Activated CD8-positive, alpha-beta memory T cell treated with anti-CD3 and anti-CD28 coated beads for 48 hours (primary cell): ENCODE measurements at places on chromosomes 5 and 9.

GRCh38 chr5:132595624-132596023 lies 38.8 kb downstream of the RAD50 start:
- DNase-seq = no peak

GRCh38 chr5:171152382-171152781 lies 156.7 kb upstream of the TLX3 start:
- DNase-seq = no peak

- no peak for DNase-seq
These were observed 30.5 kb downstream of the F2RL2 start for GRCh38 chr5:76592692-76593091.

DNA sequence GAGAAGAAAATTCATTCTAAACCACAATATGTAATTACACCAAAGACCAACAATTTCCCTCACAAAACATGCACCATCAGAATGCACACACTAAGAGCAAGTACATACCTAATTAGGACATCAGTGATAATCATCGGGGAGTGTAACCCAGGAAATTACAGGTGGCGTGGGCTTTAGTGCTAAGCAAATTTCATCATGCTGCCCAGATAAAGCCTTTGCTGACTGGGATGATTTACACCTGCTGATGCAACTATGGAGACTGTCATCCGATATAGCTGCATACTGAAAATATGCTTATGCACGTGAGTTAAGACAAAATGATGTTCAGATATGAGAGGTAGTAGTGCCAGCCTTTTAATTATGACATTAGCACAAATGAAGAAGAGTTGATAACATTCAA lies 123.2 kb downstream of the DCP2 start:
- no peak for DNase-seq

DNA sequence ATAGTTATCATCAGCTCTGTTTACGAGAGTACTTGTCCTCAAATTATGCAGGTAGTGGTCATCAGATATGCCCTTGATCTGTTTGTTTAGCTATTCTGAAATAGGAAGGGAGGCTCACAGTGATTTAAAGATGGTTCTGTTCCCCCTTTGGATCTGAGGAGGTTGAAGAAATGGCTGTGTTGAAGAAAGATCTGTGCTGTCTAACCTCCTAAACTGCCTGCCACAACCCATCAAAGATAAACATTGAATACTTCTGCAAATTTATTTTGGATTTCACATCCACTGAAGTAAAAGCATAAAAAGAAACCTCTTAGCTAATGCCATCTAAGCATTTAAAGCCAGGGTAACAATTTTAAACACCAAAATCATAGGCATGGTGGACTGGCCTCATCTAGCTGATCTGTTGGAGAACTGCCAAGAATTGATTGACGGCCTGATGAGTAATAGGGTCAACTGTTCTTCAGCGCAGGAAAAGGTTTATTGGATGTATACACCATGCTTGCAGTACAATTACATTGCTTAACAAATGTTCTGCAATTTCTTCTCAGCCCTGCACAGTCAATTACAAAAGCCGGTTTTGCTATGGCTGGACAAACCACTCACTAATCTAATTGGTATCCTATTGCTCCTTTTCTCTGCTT lies 97.6 kb downstream of the SEMA6A start:
- no peak for DNase-seq

DNA sequence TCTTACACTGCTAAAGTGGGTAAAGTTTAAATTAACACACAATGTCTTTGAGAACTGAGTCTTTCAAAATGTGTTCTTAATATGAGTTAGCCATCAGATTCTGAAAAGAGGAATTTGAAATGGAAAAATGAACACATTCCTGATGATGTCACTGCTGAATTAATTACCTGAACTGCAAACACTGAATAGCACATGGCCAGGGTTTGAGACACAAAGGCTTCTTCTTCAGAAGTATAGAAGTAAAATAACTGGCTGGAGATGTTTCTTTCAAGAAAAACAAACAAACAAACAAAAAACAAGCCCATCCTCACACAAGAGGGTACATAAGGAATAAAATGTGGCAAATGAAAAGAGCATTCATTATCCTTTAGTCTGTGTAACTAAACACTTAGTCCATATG lies 7.1 kb downstream of the GLIS3 start:
- no peak for DNase-seq

DNA sequence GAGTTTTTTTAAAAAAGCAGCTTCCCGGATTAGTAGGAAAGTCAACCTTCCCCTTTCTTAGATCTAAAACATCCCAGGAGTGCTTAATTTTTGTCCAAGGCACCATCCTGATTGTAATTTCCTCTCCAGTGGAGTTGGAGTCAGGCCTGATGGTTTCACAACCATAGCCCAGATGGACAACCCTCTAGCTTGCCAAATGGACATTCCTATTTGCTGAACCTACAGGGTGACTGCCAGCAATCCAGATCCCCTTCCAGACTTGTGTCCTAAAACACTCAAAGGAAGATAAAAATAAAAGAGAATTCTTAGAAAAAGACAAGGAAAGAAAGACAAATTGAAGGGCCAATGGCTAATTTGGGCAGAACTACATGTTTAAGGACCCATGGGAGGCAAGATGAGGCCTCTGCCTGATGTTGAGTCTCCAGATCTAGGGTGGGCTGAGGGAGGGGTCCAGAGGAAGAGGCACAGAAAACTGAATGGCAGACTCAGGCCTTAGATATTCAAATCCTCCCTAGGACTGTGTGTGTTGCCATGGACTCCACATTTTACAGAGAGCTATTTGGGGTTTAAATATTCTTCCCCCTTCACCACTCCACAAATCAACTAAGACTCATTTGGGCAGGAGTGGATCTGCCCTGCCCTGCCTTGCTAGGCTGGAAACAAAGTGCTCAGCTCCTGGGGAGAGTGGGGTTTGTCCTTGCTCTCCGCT lies 38.5 kb upstream of the SLC44A1 start:
- DNase-seq = no peak

- DNase-seq = no peak
These were observed 69.2 kb downstream of the STK32A start for GRCh38 chr5:147303976-147304375.

GRCh38 chr5:173016598-173017046 lies 33.1 kb downstream of the ATP6V0E1 start:
- DNase-seq = no peak

- no peak for DNase-seq
These were observed 546.8 kb downstream of the LRRC70 start for GRCh38 chr5:63125392-63125791.

DNA sequence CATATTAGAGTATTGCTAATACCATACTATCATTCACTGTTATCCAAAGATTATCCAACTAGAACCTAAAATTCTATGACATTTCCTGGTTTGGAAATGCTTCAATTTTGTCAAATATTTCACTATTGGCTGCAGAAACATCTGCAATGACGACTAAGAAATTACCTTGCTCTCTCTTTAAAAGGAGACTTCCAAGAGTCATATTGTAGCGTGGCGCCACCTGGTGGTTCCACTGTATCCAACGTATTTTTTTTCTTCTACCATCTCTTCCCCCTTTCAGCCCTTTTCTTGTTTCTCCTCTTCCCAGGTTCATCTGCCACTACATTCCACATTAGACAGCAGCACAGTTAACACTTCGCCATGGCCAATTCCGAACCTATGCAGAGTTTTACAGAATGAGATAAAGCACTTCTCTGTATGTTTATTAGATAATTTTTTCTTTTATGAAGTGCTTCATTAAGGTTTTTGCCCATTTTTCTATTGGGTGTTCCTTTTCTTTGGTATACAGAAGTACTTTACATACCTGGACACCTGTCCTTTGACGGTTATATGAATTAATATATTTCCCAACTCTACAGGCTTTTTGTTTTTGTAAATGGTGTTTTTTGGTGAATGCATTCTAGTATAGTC lies 153.5 kb downstream of the CDC42SE2 start:
- peak; percentile 42 for DNase-seq

GRCh38 chr5:54757541-54757940 lies 227.9 kb downstream of the ESM1 start:
- DNase-seq = no peak

- no peak for DNase-seq
These were observed 215.0 kb downstream of the MELK start for GRCh38 chr9:36787709-36788108.

DNA sequence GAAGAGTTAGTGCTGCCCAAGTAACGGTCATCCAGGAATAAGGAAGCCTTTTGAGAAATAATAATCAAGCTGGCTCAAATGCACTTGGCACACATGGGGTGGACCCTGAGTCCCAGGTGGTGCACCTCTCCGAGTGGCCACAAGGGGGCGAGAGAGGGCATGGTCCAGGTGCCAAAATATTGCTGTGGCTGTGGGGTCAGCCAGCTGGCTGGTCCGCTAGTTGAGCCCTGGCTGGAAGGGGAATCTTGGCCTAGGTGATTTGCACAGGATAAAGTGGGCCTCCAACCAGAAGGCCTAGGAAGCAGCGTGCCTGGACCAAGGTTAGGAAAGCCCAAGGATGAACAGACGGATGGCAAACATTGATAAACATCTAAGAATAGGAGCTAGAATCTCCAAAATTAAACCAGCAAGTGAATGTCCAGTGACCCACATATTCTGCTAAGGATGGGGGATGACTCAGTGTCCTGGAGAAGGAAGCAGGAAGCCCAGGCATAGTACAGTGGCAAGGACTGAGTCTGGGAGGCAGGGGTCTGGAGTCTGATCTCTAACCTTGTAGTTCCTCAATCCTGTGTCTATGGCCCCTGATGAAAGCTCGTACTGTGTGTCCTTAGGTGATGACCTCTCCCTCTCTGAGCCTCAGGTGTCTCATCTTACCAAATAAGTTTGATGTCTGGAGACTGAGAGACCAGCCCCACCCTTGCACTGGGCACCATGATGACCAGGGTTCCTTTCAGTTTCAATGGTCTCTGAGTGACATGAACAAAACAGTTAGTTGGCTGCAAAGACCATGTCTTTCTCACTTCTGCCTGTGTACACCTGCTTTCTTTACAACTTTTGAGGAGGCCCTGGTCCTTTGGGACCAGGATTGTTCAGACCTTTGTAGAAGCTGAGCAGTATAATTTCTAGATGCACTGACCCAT lies 19.2 kb upstream of the SHB start:
- DNase-seq = peak; percentile 72

DNA sequence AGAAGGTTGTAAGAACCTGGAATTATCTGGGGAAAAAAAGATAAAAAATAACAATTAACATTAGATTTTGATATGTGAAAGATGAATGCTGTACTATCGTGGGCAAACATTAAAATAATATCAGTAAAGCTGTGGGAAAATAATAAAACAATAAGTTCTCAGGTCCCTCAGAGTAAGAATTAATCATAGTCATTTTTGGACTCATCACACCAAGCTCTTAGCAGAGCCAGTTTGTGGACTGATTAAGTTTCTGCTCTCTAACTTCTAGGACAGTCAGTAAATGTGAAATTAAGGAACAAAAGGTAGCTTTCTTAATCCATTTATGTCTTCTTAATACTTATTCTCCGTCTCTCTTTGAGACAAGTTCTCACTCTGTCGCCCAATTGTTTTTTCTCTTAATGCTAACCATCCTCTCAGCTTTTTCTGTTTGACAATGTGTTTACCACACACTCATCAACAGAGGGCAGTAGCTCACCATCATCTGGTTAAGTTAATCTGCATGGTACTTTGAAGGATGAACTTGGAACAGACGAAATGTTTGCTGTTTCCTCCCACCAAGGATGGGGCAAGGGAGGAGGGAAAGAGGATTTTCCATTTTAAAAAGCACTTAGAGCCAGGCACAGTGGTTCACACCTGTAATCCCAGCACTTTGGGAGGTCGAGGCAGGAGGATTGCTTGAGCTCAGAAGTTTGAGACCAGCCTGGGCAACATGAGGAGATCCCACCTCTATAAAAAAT lies 5.3 kb upstream of the ACO1 start:
- no peak for DNase-seq

- no peak for DNase-seq
These were observed 137.3 kb downstream of the SLC12A2 start for GRCh38 chr5:128220841-128221240.

- no peak for DNase-seq
These were observed 39.8 kb upstream of the RANBP6 start for GRCh38 chr9:6055216-6055615.

GRCh38 chr9:127132921-127133647 lies 10.6 kb upstream of the ANGPTL2 start:
- DNase-seq = no peak
